ENCODE measurements at places on chromosomes 11 and 22.

GRCh38 chr11:94309757-94310156 lies 5.4 kb downstream of the IZUMO1R start:
- DNase-seq, result no peak

DNA sequence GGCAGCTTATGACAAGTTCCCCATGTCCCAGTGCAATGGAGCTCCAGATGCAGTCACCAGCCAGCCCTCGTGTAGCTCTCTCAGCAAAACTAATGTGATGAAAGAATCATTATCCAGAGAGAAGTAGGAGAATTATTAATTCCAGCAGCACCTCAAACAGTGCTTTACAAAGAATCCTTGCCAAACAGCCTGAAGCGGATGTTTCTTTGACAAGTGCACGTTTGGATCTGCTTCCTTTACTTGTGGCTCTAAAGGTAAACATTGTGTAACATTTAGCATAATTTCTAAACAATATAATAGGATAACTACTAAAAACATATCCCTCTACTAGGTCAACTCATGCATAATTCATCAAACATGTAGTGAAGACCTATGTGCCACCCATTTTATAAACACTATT lies 197.0 kb downstream of the FAM181B start:
- DNase-seq, result no peak

GRCh38 chr11:61295596-61295926 lies 445 bp upstream of the VWCE start:
- DNase-seq, result no peak

DNA sequence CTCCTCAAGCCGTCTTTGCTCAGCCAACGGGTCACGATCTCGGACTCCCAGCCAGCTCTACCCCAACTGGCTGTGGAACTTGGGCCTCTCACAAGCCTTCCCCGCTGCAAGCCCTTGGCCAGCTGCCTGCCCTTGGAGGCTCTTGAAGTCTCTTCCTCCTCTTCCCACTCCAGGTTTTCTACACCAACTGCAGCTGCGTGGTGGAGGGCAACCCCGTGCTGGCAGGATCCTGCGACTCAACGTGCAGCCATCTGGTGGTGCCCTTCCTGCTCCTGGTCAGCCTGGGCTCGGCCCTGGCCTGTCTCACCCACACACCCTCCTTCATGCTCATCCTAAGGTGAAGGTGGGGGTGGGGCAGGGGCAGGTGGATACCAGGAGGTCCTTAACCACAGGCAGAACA lies 40.5 kb upstream of the TPBGL start:
- no peak for DNase-seq

- no peak for DNase-seq
Measured at GRCh38 chr11:108643974-108644373, 20.9 kb upstream of the DDX10 start.

All from HEK293T (cell line).